ENCODE measurements at places on chromosomes 1 and 21. TPM values are rescaled to one million over a fixed set of nuclear protein-coding genes. Genes with fewer than 3 reads are reported as not detected.

KIF17 gene
- 1.2 TPM for total RNA-seq

NTPCR gene
- 55.6 TPM for total RNA-seq

DNA sequence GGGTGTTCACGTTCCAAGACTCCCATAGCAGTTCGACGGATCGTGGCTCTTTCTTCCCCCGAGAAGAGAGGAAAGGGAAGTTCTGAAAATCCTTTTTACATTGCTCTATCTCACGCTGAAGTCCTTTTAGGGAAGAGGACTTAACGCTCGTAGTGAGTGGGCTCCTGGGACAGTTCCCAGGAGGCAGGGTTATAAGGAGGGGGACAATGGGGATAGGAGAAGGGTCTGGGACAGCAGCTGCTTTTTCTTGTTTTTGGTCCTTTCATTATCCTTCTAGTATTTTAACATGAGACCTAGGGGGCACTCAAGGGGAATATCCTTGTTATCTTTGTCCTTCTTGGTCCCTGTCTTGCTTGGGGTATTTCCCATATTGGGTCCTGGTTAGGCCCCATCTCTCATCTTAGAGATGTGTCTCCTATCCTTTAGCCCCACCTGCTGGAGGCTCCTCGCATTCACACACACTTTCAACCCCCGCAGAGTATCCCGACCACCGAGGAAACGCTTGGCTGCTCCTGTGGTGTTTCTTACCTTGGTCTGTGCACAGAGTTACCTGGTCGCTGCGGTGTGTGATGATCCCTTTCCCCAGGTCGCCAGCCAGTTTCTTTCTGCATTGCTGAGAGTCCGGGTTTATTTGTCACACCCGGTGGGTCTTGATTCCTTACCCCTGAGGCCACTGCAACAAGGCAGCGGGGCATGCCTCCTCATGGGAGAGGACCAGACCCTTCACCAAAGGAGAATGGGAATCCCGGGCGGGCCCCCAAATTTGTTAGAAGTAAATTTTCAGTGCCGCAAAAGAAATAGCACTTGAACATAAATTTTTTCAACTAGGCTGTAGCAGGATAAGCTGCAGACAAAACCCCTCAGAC is 29.7 kb downstream of the SCCPDH start:
- DNase-seq = peak; percentile 54

GRCh38 chr1:146051452-146051851 is 29.9 kb upstream of the HJV start:
- DNase-seq = no peak

DNA sequence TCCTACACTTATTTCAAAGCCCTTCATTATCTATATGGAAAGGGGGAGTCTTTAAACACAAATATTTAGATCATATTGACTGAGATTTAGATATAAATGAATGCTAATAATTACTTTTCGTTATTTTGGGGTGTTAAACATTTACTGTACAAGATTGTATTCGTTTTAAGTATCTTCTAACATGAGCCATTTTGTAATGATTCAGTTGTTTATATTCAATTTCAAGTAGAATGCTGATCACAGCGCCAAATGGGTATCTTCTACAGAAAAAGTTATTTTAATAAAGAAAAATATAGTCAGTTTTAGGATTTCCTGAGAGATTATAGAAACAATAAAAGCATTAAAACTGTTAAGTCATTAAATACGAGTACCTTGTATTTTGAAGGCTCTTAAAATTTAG is 104.5 kb upstream of the HNRNPU start:
- DNase-seq = no peak

NTMT2 gene
- not detected for total RNA-seq

DNA sequence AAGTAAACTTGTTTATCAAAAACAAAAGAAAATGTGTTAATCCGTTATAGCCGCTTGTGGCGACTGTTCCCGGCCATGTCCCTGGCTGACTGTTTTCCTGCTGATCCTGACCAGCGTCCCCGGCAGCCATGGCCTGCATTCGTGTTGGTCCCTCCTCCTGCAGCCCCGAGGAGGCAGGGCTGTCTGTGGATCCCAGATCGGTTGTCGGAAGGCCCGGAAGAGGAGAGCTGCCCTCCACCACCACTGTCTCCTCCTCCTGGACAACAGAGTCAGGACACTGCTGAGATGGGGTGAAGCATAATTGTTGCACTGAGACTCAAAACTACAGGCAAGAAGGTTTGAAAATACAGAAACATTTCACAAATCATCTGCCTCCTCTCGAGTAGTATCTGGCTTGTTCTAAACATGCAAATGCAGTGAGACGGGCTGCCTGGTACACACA is 3.6 kb upstream of the MXRA8 start:
- DNase-seq = no peak

DNA sequence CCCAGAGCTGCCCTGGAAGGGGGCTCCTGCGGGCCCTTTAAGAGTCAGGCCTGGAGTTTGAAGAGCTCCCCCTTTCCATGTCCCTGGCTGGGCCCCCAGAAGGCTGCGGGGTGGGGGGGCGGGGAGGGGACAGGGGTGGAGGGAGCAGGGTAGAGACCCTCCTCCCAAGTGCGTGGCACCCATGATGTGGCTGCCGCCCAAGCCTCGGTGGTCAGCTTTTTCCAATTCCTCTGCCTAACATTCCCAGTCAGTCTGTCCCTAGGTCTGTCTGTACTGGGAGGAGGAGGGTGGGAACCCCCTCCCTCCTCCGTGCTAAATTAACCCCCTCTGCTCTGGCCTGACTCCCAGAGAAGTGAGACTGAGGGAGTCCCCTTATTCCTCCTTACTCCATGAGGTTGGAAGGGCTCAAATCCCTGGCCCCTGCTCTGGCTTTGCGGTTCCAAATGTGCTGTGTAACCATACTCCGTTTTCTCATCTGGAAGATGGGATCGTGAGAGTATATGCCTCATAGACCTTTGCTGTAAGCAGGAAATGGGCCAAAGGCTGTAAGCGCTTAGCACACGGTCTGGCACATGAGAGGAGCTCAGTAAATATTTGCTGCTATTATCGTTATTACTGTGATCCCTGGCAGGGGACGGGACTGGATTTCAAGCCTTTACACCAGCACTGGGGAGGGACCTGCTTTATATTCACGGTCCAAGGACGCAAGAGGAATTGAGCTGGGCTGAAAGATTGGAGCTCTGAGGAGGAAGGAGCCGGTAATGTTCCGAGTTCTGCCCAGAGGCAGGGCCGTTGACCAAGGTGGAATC is 658 bp upstream of the COL16A1 start:
- no peak for DNase-seq

AMY2A gene
- not detected for total RNA-seq

PGLYRP4 gene
- not detected for total RNA-seq

DNA sequence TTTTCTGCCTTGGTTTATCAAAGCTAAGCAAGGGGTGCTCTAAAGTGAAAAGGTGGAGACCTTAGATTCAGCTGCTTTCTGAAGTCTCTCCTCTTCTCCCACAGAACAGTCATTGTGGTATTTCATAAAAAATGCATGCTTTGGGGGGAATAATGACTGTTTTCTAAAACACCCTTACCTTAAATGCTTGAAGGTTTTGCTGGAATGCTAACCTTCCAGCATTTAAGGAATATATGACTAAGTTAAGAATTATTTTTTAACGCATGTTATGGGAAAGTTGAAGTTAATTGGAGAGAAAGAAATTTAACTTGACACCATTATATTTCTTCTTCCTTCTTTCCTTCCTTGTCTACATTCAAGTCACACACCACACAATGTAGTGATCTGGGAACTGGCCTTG is 162.5 kb downstream of the ROR1 start:
- DNase-seq = no peak

DNA sequence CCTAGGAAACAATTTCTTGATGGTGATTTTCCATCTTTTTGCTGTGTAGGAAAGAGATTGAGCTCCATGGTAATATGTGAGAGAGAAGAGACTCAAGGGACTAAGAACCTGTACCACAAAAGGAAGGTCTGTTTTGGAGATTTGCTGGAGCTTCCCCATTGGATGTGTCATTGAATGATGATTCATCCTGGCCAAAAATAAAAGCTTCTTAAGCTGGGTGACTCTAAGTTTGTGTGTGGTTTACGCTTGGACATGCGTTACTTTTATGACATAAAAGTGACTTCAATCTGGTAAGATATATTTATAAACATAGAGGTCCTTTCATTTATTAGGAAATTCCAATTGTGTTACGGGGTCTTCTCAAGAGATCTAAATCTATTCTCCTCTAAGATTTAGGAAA is 17.4 kb upstream of the IL19 start:
- no peak for DNase-seq

DNA sequence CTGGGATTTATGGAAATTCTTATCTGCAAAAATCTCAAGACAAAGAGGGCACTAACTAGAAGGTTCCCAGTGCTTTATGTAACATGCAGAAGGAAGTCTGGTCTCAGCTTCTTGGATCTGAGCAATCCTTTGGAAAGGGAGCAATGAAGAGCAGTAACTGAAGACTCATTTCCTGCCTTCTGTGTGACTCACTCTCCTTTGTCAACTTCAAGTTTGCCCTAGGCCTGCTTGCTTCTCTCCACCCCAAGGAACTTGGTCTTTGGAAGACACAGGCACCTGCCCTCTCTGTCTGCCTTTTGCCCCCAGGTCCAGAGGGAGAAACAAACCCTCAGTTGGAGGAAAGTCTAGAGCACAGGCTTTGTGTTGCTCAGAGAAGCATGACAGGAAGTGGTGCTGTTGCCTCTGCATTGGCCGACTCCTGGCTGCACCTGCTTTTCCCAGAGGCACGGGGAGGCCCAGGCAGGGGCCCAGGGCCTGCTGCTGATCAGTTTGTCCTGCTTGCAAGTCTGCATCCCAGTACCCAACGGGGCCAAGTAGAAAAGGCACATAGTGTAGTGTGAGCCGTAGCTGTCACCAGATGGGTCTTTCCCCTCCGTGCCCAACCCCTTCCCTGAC is 137.2 kb downstream of the DHRS3 start:
- peak; percentile 73 for DNase-seq
